ENCODE measurements at places on chromosomes 5 and 9.

DNA sequence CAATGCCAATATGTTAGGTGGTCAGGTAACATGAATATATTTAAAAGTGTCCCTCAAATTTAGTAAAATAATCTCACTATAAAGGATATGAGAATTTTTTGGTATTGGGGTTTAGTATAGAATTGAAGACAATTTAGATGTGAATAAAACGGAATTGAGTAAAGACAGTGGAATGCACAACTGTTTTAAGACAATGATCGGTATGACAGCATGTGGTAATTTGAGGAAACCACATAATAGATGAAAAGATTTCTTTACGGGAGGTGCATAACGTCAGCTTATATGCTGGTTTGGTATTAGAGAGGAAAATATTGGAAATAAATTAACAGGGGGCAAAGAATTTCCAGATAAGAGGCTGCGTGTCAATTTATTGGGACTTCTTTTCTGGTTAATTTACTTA, 1043.2 kb downstream of the CDH18 start:
- DNase-seq: no peak

DNA sequence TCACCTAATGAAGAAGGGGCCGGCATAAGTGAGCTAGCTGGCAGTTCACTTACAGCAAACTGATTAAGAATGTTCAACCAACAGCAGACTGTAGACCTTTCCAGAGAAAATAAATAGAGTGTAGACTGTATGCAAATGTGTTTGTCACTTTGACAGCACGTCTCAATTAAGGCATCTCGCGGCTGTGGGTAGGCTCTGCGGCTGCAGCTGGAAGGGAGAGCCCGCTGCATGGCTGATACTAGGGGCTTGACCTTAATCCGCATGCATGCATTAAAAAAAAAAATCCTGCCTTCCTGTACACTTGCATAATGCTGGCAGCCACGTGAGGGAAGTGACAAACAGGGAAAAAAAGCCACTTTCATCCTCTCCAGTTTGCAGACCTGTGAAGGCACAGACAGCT, 82.3 kb downstream of the CRB2 start:
- no peak for DNase-seq

- peak; percentile 45 for DNase-seq
Measured at GRCh38 chr5:145718956-145719355, 116.2 kb downstream of the PRELID2 start.

DNA sequence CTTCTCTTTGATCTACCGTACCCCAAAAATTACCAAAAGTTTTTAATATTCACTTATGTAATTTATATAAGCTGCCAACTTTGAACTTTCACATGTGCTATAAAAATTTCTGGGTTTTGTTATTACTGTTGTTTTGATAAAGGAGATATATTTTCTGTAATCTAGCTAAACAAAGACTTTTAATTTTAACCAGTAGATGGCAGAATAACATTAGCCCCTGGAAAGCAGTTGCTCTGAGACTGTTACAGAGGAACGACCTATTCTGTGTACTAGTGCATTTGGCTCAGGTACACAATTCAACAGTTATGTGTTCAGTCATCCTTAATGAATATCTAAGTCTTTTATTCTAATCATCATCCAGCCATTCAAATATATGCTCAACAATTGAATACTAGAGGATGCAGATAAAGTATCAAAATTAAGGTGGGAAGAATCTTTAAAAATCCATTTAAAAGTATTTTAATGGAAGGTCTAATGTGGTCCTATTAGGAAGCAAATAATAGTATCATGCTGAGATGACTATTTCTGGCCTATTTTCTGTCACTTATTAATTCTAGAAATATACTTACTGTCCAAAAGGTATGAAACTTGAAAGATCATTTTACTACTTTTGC, 8.6 kb downstream of the KLHL9 start:
- DNase-seq: peak; percentile 44

DNA sequence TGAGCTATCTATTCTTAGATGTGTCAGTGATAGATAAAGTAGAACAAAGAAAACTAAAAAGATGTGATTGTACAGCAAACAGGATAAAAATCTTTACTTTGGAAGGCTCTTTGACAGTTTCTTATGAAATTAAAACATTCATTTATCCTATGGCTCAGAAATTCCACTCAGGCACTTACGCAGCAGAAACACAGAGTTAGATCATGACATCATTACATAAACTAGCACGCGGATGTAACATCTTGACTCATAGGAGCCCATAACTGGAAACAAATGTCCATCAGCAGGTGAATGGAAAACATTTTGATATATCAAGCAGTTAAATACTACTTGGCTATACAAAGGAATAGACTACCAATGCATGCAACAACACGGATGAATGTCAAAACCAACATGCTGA, 45.3 kb downstream of the ICE1 start:
- DNase-seq: no peak

DNA sequence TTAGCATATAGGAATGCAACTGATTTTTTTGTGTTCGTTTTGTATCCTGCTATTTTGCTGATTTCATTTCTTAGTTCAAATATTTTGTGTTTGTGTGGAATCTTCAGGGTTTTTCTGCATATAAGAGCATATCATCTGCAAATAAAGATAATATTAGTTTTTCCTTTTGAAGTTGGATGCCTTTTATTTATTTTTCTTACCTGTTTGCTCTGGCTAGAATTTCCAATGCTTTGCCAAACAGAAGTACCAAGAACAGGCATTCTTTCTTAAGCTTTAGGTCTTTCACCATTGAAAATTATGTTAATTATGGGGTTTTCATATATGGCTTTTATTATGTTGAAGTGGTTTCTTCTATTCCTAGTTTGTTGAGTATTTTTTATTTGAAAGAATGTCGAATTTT, 505.1 kb upstream of the DMAC1 start:
- no peak for DNase-seq

- DNase-seq: no peak
Measured at GRCh38 chr9:134789168-134789567, 91.4 kb upstream of the FCN2 start.
